DMS79 (cell line): ENCODE measurements at places on chromosomes 16 and 17.

DNA sequence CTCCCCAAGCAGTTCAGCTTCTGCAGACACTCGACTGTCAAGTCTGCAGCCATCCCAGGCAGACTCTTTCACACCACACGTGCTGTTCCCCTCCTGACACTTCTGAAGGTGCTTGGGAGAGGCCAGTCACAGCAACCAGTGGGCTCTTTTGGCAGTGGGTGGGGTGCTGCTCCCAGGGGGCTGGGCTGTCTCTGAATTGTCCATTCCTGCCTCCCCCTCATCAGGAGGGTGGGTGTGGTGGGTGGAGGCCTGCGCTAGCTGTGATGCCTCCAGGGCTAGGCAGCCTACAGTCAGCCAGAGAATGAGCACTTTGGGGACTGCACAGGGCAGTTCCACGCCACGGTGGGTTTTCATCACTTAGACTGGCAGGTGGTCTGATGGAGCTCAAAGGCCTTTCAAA, 10.3 kb downstream of the STARD3 start:
- DNase-seq, result no peak

GRCh38 chr16:69928856-69929400, 22.2 kb upstream of the CLEC18A start:
- DNase-seq, result no peak

DNA sequence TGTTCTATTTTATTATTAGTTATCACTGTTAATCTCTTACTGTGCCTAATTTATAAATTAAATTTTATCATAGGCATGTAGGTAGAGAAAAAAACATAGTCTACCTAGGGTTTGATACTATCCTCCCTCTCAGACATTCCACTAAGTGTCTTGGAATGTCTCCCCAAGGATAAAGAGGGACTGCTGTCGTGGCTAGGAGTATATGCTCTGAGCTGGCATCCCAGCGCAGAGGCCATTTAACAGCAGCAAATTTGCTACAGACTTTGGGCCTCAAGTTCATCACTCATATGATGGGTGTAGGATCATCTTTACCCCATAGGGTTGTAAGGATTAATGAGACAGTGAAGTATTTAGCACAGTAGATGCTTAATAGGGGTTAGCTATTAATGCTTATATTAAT, 56.7 kb downstream of the ZFHX3 start:
- DNase-seq, result no peak

GRCh38 chr17:44120851-44121605, 2.4 kb downstream of the HDAC5 start:
- no peak for DNase-seq

- DNase-seq, result no peak
Observed at GRCh38 chr17:19016881-19017280, 12.3 kb upstream of the FAM83G start.

DNA sequence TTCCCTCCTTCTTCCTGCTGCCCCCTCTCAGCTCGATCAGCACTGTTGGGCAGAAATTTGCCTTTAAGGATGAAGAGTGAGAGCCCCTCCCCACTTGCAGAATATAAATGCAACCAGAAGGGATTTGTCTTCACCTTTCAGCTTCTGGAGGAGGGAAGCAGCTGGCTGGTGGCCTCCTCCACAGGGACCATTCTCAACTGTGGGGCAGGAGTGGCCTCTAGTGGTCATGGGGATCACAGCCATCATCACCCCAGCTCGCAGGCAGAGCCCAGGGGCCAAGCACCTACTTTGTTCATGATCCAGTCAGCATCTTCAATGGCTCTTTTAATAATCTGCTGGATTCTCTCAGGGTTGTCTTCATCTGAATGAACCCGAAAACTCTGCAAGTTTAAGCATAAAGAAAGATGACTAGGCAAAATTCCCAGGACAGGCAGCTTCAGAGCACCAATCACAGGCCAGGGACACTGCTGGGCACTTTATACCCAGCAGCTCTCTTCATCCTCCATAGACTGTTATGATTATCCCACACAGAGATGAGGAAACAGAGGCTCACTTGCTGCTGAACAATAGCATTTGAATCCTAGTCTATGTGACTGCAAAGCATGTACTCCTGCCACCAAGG, 13.1 kb downstream of the LYRM9 start:
- peak; percentile 23 for DNase-seq
